ENCODE measurements at places on chromosomes 11 and 22.
A peak's percentile ranks its signal among the peaks of the same experiment; 100 is the strongest.

GRCh38 chr11:83922318-83922717 is 636.2 kb upstream of the CCDC90B start:
- no peak for DNase-seq

GRCh38 chr22:44398856-44399837 is 86.4 kb upstream of the SHISAL1 start:
- no peak for DNase-seq

DNA sequence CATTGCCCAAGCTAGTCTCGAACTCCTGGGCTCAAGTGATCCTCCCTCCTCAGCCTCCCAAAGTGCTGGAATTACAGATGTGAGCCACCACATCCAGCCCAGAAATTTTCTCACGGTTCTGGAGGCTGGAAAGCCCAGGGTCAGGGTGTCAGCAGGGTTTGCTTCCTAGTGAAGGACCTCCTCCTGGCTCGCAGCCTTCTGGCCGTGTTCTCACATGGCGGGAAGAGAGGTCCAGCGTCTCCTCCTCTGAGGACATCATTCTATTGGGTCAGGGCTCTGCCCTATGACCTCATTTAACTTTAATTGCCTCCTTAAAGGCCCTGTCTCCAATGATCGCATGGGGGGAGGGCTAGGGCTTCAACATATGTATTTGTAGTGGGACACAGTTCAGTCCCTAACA is 38.1 kb downstream of the SDHAF2 start:
- DNase-seq, result no peak

GRCh38 chr11:60241786-60242185 is 1.2 kb downstream of the MS4A4E start:
- no peak for DNase-seq

DNA sequence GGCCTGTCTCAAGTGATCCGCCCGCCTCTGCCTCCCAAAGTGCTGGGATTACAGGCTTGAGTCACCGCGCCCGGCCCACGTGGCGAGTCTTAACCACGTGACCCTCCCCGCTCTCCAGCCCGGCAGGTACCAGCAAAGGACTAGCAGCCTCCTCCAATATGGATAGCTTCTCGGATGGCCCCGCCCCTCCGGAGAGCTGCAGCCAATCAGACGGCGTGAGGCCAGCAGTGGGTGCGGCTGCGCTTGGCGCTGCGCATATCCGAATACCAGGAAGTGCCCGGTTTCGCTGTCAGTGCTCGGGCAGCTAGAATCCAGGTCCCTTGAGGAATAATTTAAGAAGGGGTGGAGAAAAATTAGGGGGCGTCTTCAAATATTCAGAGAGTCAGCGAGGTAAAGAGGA is 14.7 kb upstream of the PISD start:
- peak; percentile 98 for DNase-seq
